ENCODE measurements at places on chromosomes 4 and X.

- no peak for DNase-seq
Measured at GRCh38 chr4:119313237-119313636, 8.7 kb downstream of the FABP2 start.

DNA sequence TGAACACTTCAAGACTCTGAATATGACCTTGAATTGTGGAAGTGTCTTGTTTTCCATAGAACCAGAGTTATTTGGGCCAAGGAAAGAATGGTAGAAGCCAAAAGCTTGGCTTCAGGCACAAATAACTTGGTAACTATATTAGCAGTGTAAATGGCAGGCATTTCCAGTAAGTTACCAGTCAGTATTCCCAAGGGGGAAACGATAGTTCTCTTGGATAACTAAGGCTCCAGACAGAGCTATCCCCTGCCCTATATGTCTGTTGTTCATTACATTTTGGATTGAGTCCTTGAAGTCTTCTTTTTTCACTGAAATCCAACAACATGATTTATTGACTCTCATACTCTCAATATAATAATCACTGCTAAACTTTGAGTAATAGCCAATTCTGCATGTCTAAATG lies 364.1 kb downstream of the MAGEB5 start:
- no peak for DNase-seq

- DNase-seq = no peak
Measured at GRCh38 chr4:186806679-186807421, 83.2 kb upstream of the FAT1 start.

DNA sequence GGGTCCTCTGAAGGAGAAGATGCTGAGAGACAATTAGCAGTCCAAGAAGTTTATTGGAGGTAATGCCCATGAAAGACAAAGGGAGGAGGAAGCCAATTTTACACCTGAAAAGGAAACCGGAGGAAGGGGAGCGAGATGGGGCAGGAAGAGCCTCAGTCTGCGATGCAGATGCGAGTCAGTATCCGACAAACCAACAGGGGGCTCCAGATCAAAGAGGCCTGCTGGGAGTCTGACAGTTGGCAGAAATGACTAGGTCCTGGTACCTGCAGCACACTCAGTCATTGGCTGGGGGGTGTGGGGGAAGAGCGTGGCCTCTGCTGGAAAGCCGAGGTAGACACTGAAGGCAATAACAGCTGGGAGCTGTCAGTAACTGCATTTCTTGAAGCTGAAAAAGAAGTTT lies 231.1 kb upstream of the CENPE start:
- DNase-seq = no peak

- no peak for DNase-seq
Measured at GRCh38 chr4:38860788-38861424, 4.3 kb upstream of the TLR6 start.

GRCh38 chr4:142312391-142312790 lies 533.7 kb downstream of the INPP4B start:
- no peak for DNase-seq

DNA sequence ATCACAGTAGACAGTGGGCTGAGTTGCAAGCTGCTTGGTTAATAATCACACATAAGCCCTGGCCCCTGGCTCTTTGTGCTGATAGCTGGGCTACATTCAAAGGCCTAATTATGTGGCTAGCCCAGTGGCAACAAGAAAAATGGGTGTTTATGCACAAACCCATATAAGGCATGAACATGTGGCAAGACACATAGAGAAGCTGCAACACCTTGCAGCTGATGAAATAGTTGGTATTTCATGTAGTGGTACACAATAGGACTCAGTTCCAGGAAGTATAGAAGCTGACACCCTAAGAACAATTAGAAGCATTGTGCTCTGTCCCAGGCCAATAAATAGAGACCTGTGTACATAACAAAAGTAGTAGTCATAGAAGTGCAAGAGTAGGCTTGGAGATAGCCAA lies 14.6 kb upstream of the ZNF630 start:
- no peak for DNase-seq

DNA sequence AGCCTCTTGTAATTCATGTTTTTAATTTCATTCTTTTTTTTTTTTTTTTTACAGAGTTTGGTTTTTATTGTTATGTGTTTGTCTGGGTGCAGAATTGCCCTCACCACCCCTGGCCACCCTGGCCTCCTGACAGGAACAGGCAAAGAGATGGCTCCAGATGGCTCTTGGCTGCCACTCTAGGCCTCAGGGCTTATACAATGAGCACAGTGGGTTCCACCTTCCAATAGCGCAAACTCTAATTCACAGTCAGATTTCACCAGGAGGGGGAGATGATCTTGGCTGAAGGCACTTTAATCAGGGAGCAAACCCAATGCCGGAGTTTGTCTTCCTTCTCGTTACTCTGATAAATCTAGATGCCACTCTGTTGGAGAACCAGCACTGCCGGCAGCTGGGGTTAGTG lies 24.8 kb downstream of the CPE start:
- DNase-seq = no peak

DNA sequence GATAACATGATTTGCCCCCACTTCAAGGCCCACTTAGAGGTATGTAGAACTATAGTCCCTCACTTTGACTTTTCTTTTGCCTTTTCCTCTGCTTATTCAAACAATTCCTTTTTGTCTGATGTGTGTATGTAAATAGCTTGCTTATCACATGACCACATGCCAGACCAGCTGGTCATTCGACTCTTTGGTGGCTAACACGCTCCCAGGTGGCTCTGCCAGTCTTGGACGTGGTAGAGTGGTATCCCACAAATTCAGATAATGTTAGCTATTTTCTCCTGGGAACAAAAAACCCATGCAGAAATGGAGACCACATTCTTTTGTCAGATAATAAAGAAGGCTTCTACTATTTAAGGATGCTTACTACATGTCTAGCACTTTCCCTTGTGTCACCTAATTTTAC lies 47.9 kb downstream of the ARHGAP24 start:
- DNase-seq = no peak

DNA sequence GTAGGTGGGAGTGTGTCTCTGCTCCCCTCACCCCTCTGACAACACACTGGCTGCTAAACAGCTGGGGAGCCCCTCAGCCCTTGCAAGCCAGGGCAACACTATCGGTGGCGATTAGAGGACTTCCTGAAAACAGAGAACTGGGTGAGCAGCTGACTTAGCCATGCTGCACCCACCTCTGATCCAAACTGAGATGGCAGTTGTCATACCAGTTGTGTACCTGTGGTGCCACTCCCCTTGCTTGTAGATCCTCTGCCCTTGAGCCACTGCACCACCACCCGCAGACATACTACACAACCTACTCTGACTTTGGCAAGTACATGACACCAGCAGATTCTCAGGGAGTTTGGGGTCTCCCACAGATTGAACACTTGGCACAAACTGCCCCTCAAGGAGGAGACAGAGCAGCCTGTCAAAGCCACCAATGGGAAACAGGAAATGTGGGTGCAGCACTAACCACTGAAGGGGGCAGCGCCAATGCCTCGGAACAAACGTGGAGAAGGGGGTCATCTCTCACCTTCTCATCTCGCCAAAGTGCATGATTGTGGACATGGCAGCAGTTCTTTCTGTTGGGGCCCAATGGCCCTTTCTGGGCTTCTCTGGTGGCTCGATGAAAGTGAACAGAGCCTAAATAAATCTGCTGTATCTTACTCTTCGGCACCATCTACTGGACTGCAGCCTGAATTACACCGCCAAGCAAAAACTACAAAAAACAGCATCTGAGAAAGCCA lies 119.8 kb downstream of the NEK1 start:
- DNase-seq = no peak

DNA sequence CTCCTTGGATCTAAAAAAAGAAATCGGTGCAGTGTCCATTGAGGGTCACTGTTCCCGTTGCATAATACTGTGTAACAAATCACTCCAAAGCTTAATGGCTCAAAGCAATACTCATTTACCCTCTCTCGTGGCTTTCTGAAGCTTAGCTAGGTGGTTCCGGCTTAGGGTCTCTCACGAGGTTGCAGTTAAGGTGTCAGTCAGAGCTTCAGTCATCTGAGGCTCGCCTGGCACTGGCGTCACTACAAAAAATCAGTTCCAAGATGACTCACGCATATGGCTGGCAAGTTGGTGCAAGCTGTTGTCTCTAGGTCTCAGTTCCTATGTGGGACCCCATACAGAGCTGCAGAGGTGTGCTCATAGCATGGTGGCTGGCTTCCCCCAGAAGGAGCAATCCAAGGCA lies 91.0 kb downstream of the BEND2 start:
- DNase-seq = no peak

DNA sequence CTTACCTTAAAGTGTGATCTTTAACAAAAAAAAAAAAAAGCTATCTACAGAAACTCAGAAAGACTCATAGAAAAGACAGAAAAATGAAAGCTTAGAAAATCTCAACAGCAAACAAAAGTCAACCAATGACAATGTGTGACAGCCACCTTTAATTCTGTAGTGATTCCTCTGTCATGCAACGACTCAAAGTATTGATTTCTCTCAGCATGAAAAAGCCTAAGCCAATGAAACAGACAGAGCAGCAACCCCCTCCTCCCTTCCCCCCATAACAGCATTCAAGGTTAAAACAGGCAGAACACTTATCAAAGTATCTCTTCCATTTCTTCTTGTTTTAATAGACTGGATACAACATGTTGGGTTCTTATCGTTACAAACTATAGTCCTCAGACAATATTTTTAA lies 112.5 kb downstream of the MAB21L2 start:
- DNase-seq = no peak

DNA sequence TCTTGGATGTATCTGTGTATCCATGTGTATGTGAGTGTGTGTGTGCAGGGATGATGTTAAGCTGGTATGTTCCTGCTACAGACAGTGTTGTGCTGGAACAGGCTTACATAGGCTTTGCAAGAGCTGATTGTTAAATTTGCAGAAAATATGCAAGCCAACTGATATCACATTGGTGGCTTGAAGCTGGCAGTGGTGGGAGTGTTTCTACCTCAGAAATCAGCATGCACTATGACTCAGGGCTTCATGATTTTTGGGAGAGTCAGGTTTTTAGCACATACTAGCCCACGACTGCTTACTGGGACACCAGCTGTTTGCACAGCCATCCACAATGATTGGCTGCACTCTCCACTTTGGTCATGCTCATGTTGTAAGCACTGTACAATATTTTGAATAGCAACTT lies 261.8 kb downstream of the DHX15 start:
- DNase-seq = no peak

DNA sequence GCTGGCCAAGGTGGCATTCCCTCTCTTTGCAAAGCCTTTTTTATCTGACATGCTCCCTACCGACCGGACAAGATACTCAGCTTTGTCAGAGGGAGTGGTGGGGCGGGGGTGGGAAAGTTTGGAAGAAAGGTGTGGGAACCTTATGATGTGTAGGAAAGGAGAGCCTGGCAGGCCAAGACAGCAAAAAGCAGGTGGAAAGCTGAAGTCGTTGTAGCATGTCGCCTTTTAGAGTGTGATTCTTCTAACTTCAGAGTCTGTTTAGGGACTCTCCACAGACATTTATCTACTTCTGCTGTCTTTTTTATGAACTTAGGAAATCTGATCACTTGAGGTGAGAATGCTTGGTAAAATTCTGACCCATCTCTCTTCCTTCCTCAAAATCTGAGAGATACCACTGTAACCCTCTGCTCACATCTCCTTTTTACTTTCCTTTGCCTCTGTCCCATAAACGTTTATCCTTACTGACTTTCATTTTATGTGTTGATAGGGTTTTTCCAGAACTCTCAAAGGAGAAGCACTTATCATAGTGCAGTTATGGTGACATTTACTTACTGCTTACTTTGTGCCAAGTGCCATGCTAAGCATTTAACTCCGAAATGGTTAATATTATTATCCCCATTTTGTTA lies 8.2 kb upstream of the RUFY3 start:
- no peak for DNase-seq

DNA sequence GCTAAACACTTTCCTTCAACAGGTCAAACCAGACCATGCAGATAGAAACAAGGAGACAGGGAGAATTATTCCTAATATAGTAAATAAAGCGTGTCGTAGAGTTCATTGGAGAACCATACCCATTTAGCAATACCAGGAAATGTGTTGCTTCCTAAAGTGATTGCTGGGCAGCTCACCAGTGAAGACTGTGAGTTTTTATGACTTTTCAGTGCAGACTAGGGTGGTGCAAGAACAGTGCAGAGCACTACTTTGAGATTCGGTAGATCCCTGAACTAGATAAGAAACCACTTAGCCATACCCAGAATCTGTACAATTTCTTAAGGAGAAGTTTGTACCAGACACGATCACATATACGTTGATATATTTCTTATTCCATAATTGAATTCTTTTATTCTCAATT lies 87.4 kb downstream of the EMCN start:
- DNase-seq = no peak

DNA sequence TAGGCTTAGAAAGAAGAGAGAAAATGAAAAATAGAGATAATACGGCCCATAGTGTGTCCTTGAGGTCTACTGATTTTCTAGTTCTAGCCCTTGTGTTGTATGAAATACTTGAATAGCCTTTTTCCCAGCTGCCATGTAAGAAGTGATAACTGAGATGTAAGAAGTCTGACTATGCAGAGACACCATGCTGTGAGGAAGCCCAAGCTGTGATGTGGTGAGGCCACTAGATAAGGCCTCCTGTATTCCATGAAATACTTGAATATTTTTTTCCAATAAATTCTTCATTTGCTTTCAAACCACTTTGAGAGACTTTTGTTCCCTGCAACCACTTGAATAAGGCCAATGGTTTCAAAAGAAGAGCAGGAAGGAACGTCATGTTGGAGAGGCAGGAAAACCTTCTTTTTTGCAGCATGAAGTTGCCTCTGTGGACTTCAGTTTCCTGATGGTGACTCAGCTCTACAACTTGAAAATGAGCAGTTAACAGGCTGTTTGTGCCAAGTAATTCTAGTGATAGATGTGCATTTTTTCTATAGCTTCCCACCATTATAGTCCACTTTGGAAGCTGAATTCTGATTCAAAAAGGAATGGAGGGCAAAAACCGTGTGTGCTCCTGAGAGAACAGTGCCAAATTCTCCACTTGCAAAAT lies 25.5 kb upstream of the FAM9C start:
- no peak for DNase-seq

DNA sequence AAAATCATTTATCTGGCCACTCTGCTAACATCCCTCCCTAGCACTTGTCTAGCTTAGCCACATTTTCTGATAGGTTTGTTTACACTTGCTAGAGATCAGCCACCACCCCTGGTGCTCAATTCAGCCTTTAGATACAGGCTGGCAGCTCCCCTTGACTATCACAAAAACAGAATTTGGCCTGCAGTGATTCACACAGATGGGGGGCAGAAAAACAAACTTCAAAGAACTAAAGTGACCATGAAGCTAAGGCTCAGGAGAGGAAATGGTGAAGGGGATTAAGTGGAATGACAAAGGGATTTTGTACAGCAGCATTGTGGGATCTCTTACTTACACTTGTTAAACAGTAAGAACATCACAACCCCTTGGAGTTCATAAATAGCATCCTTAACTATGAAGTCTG lies 1718.0 kb upstream of the PCDH7 start:
- no peak for DNase-seq

DNA sequence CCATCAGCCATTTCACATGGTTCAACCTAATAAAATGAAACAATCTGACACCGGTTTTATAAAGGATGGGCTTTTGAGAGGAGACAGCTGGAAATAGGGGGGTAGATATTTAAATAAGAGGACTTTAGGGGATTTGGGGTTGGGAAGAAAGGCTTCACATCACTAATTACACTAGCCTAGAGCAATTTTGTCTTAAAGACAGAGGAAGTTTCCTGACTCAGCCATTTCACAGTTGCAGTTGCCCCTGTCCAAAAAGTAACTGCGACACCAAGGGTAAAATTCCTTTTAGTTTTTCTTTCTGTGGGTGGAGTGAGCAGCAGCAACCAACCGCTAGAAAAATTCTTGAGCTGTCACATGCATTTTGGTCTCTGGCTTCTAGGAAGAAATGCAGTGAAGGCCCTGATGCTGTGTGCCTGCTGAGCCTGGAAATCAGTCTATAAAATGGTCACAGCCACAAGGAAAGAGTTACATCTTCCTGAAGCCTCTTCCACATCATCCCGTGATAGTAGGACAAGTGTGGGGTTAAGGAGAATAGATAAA lies 233.6 kb downstream of the ZNF674 start:
- no peak for DNase-seq
